Activated CD8-positive, alpha-beta T cell treated with anti-CD3 and anti-CD28 coated beads for 36 hours (primary cell): ENCODE measurements at places on chromosomes 13 and 19. TPM values are rescaled to one million over a fixed set of nuclear protein-coding genes. Genes with fewer than 3 reads are reported as not detected.

DNA sequence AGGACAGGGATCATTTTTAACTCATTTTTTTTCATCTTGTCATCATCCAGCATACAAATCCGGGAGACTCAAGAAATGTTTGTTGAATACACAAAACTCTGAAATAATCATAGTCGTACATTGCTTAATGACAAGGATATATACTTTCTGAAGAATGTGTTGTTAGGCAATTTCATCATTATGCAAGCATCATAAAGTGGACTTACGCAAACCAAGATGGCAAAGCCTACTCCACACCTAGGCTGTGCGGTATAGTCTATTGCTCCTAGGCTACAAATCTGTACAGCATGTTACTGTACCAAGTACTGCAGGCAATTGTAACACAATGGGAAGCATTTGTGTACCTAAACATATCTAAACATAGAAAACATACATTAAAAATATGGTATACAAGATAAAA, 264.1 kb downstream of the TSHZ3 start:
- H3K36me3 ChIP-seq: no peaks in the 10 kb centered on the region
- no peaks in the 10 kb centered on the region for H3K4me1 ChIP-seq
- H3K27me3 ChIP-seq: peaks cover 2% of the 10 kb centered on the region
- no peak for DNase-seq
- no peak overlapping the region for H3K4me3 ChIP-seq
- H3K27ac ChIP-seq: no peak overlapping the region

DNA sequence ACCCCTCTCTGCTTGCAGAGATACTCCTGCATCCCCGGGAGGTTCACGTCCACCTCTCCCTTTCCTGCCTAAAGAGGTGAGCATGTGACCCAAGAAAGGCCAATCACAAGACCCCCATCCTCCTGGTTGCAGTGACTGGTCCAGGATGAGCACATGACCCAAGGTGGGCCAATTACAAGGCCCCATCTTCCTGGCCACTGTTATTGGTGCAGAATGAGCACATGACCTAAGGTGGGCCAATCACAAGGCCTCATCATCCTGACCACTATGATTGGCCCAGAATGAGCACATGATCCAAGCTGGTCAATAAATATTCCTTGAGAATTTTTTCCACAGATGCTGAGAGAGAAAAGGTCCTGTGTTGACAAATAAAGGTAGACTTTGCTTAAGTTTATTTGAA, 350.7 kb downstream of the EFNB2 start:
- H3K4me3 ChIP-seq: no peak overlapping the region
- H3K4me1 ChIP-seq: no peaks in the 10 kb centered on the region
- H3K36me3 ChIP-seq: no peaks in the 10 kb centered on the region
- no peaks in the 10 kb centered on the region for H3K27me3 ChIP-seq

Gene TMEM238
- 9.4 TPM for total RNA-seq

GRCh38 chr13:50631041-50631440, 212.5 kb downstream of the DLEU7 start:
- no peak overlapping the region for H3K27ac ChIP-seq
- no peak overlapping the region for H3K4me3 ChIP-seq
- H3K4me1 ChIP-seq: no peaks in the 10 kb centered on the region
- DNase-seq: no peak
- H3K36me3 ChIP-seq: no peaks in the 10 kb centered on the region

Gene COL5A3
- 2.7 TPM for total RNA-seq

GRCh38 chr19:1417145-1417544, 9.8 kb downstream of the DAZAP1 start:
- no peak overlapping the region for H3K4me3 ChIP-seq
- H3K27me3 ChIP-seq: no peaks in the 10 kb centered on the region
- H3K4me1 ChIP-seq: peaks cover 49% of the 10 kb centered on the region
- H3K27ac ChIP-seq: peak overlapping the region; percentile 30
- DNase-seq: no peak

- H3K36me3 ChIP-seq: no peaks in the 10 kb centered on the region
- no peak overlapping the region for H3K27ac ChIP-seq
- no peak for DNase-seq
- H3K4me3 ChIP-seq: no peak overlapping the region
- H3K4me1 ChIP-seq: no peaks in the 10 kb centered on the region
These were observed 10.2 kb upstream of the SLC7A9 start for GRCh38 chr19:32879741-32880140.

GRCh38 chr19:5913739-5914357, at the start of gene CAPS:
CAPS (plus strand) TSS chr19:5914254; CDS start chr19:5914407, 153 bp downstream.
- DNase-seq: no peak
- peaks cover 2% of the 10 kb centered on the region for H3K36me3 ChIP-seq
- H3K4me1 ChIP-seq: no peaks in the 10 kb centered on the region
- no peak within 1 kb of the TSS for H3K4me3 ChIP-seq

- H3K4me3 ChIP-seq: peak overlapping the region; percentile 97
- peak overlapping the region; percentile 100 for H3K27ac ChIP-seq
- no peaks in the 10 kb centered on the region for H3K27me3 ChIP-seq
- peaks cover 72% of the 10 kb centered on the region for H3K36me3 ChIP-seq
- peak; percentile 88 for DNase-seq
- peaks cover 50% of the 10 kb centered on the region for H3K4me1 ChIP-seq
These were observed 455 bp downstream of the TPT1 start for GRCh38 chr13:45340422-45341033.

Gene ZNF675
- 21.1 TPM for total RNA-seq

DNA sequence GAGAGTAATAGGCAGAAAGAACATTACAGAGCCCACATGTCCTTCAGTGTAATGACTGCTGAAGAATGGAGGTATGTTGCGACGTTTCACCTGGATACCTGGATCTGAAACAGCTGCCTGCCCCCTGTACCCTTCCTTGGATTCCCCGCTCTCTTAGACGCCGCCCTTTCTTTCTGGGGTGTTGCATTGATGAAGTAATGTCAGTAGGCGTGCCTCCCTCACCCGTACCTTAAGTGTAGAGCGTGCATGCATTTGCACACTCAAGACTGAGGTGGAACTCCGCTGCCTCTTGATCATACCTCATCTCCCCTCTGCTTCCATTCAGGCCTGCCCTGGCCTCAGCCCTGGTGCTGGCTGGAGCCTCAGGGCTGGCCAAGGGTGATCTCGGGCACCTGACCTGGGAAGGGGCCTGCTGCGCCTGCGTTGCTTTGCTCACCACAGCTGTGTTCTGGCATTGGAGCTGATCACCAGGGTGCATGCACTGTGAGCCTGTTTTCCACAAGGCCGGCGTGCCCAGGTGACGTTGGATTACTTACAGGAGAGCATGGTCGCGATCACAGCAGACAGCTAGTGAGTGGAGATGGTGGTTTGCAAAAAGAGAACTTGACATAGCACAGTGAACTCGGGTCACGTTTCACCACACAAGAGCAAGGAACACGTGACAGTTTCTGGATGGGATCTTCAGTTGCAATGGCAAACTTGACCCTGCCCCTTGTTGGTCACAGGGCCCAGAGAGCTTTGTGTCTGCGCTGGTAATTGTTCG, 99.0 kb downstream of the ARHGEF7 start:
- no peak overlapping the region for H3K4me3 ChIP-seq
- peaks cover 35% of the 10 kb centered on the region for H3K4me1 ChIP-seq
- peaks cover 6% of the 10 kb centered on the region for H3K36me3 ChIP-seq
- H3K27ac ChIP-seq: no peak overlapping the region
- H3K27me3 ChIP-seq: no peaks in the 10 kb centered on the region

DNA sequence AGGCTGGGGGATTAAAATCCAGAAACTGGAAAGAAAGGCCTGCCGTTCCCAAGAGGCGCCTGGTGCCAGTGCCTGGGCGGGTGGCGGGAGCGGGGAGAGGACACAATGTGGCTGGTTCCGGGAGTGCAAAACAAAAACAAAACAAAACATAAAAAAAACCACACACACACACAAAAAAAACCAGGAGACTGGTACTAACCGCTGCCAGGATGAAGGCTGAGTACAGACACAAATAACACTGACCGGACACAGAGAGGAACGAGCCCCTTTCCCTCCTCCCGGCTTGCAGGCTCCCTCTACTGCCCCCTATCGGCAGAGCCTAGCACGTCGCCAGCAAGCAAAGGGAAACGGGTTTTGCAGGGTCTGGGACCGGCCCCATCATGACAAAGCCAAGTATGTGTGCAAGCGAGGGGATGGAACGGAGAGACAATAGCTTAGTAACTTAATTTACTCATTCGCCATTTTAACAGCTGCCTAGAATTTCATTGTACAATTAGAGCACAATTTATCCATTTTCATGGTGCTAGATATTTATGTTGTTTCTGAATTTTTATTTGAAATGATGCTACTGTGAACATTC, 17.9 kb upstream of the ZDHHC20 start:
- DNase-seq: peak; percentile 90
- H3K4me1 ChIP-seq: peaks cover 7% of the 10 kb centered on the region
- H3K27ac ChIP-seq: peak overlapping the region; percentile 79
- no peaks in the 10 kb centered on the region for H3K36me3 ChIP-seq
- no peaks in the 10 kb centered on the region for H3K27me3 ChIP-seq
- peak overlapping the region; percentile 79 for H3K4me3 ChIP-seq

DNA sequence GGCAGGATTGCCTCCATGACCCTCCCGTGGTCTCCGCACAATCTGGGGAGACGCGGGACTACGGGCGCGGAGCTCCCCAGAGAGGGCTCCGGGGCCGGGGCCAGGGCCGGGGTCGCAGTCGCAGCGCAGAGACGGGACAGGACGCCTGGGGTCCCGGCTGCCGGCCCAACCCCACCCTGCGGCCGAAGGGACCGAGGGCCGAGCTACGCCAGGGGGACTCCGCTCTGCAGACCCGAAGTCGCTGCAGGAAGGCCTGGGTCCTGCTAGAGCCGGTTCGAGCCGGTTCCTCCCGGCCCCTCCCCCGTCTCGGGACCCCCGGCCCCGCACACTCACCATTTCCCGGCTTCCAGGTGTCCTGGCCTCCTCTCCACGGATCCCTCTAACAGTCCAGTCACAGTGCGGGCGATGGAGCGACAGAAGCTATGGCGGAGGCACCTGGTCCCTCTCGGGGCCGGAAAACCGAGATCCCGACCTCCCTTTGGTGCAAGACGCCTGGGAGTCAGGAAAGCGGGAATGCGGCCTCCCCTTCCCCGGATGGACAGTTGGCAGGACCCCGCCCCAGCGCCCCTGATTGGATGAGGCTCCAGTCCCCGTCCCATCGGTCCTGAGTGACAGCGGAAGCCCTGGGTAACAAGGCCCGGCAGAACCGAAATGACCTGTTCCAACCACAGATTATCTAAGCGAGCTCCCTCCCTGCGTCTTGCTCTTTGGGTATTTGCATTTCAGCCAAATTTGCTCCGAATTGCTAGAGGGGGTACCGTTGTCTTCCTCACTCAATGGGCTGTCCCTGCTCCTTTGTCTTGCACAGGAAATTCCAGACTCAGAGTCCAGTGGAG, at the start of gene ZNF625:
Gene ZNF625 (minus strand): TSS at position 512 of the 836 bp plus-strand sequence. CDS start 176 bp downstream, at position 336.
- DNase-seq: peak; percentile 72
- peaks cover 15% of the 10 kb centered on the region for H3K4me1 ChIP-seq
- peaks cover 3% of the 10 kb centered on the region for H3K27me3 ChIP-seq
- H3K4me3 ChIP-seq: peak within 1 kb of the TSS; percentile 89

- H3K4me1 ChIP-seq: peaks cover 55% of the 10 kb centered on the region
- H3K27ac ChIP-seq: peak overlapping the region; percentile 91
- H3K27me3 ChIP-seq: no peaks in the 10 kb centered on the region
- H3K4me3 ChIP-seq: peak overlapping the region; percentile 23
- peaks cover 49% of the 10 kb centered on the region for H3K36me3 ChIP-seq
- no peak for DNase-seq
These were observed 3.9 kb downstream of the RBM26 start for GRCh38 chr13:79402074-79402635.

- no peak overlapping the region for H3K27ac ChIP-seq
- DNase-seq: no peak
- H3K27me3 ChIP-seq: no peaks in the 10 kb centered on the region
- H3K4me1 ChIP-seq: no peaks in the 10 kb centered on the region
- no peaks in the 10 kb centered on the region for H3K36me3 ChIP-seq
These were observed 530.0 kb downstream of the RFC3 start for GRCh38 chr13:34347784-34348573.

Gene ZNF575
- total RNA-seq: 2.0 TPM

DNA sequence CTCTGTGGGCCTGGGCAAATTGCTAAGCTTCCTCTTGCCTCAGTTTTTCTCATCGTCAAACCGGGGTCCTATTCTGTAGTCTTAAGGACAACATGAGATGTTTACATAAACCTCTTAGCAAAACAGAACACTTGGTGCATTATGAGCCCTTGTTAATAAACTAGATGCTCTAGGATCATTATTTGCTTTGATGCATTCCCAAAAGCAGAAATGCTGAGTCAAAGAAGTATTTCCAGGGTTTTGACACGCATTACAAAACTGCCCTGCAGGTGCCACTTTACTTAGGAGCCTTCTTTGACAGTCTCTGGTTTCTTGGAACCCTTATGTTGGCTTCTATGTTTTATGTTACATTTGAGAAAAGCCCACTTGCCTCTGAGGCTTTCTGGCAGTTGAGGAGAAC, 12.1 kb downstream of the AKAP11 start:
- peaks cover 36% of the 10 kb centered on the region for H3K4me1 ChIP-seq
- no peak overlapping the region for H3K27ac ChIP-seq
- no peaks in the 10 kb centered on the region for H3K27me3 ChIP-seq
- DNase-seq: no peak
- H3K36me3 ChIP-seq: peaks cover 31% of the 10 kb centered on the region
- no peak overlapping the region for H3K4me3 ChIP-seq

DNA sequence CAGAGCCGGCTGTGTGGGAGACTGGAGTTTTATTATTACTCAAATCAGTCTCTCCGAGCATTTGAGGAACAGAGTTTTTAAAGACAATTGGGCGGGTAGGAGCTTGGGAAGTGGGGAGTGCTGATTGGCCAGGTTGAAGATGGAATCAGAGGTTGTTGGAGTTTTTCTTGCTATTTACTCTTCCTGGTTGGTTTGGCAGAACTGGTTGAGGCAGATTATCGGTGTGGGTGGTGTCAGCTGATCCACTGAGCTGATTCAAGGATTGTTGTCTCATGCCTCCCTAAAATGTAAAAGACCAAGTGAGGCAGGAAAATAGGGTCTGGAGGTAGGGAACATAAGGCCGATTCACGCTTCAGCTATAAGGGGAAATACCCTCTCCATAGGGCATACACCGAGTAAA, 1.3 kb upstream of the TDRD12 start:
- no peaks in the 10 kb centered on the region for H3K27me3 ChIP-seq
- H3K36me3 ChIP-seq: peaks cover 21% of the 10 kb centered on the region
- H3K4me3 ChIP-seq: no peak overlapping the region
- no peak overlapping the region for H3K27ac ChIP-seq
- H3K4me1 ChIP-seq: no peaks in the 10 kb centered on the region
- DNase-seq: no peak
